ENCODE measurements at places on chromosomes 3 and 15.

- no peak for DNase-seq
These were observed 4.6 kb downstream of the ALAS1 start for GRCh38 chr3:52202384-52203077.

DNA sequence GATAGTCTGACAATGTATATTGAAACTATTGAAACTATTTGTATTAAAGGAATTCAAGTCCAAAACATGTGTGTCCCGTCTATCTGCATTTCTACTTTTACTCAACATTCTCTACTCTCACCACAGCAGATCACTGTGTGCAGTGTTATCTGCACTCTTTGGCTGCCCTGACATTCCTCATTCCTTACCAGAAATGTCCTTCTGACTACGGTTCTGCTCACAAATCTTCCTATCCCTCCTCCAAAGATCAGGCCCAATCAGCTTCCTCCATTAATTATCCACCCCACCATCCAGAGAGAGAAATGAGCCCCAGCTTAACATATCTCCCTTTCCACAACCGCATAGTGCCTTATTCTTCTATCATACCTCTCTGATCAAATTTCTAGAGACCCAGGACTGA is 94.7 kb downstream of the TBL1XR1 start:
- no peak for DNase-seq

GRCh38 chr3:190586631-190587011 is 72.7 kb downstream of the IL1RAP start:
- DNase-seq, result peak; percentile 37

- no peak for DNase-seq
These were observed 10.6 kb downstream of the B4GALT4 start for GRCh38 chr3:119230071-119230470.

DNA sequence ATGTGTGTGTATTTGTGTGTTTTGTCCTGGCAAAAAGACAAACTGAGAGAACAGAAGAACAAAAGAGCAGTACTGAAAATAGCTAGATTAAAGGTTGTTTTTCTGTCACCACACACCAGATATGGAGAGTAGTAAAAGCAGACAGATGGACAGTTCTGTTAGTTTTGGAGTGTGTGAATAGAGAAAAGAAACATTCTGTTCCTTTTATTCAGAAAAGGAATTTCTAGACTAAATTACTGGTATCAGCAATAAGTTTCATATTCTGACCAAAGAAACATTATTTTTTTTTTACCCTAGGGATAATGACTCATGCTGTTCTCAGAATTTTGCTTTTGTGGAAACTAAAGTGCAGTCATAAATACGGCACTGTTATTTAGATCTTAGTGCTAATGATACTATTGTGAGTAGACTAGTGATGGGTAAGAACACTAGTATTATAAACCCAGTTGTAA is 32.9 kb downstream of the PIK3CA start:
- no peak for DNase-seq

DNA sequence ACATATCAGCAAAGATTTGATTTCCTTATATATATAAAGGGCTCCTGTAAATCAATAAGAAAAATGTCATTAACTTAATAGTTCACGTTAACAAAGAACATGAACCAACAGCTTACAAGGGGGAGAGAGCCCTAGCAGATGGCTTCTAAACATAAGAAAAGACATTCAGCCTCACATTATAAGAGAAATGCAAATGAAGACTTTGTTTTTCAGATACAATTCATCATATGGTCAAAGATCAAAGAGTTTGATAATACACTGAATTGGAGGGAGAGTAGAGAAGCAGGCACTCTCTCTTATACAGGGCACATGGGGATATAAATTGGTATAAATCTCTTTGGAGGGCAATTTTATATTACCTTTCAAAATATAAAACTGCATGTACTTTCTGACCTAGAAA is 21.1 kb downstream of the RBP2 start:
- DNase-seq, result no peak

DNA sequence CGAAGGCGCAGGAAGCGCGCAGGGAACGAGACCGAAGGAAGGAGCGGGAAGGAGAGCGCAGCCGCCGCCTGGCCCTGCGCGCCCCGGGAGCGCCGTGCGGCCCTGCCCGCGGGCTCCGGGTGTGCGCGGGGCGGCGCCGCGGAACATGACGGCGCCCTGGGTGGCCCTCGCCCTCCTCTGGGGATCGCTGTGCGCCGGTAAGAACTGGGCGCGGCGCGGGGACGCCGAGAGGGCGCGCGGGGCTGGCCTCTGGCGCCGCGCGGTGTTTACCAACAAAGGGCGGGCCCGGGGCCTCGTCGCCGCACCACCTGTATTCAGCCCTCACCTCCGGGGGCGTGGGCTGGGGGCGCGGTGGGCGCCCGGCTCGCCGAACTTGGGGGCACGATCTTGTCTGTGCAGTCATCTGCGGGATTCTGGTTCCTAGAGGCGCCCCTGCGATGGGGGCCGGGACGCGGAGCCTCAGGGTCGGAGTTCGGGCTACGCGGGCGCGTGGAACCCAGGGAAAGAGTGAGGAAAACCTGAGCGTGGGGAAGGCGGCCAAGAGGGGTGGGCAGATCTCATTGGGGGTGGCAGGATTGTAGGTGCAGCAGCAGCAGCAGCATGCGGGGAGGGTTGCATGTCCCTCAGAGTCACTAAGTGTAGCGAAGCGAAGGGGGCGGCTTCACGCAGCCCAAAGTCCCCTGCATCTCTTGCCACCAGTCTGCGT is 641 bp downstream of the ACVR2B start:
- DNase-seq, result no peak

GRCh38 chr3:172606021-172606420 is 82.8 kb upstream of the TNFSF10 start:
- no peak for DNase-seq

- DNase-seq, result no peak
These were observed 126.3 kb downstream of the IQCH start for GRCh38 chr15:67380921-67381320.

GRCh38 chr3:69085833-69086722 is 1.3 kb downstream of the ARL6IP5 start:
- DNase-seq, result peak; percentile 83

GRCh38 chr3:14392231-14392630 is 10.2 kb upstream of the SLC6A6 start:
- no peak for DNase-seq

DNA sequence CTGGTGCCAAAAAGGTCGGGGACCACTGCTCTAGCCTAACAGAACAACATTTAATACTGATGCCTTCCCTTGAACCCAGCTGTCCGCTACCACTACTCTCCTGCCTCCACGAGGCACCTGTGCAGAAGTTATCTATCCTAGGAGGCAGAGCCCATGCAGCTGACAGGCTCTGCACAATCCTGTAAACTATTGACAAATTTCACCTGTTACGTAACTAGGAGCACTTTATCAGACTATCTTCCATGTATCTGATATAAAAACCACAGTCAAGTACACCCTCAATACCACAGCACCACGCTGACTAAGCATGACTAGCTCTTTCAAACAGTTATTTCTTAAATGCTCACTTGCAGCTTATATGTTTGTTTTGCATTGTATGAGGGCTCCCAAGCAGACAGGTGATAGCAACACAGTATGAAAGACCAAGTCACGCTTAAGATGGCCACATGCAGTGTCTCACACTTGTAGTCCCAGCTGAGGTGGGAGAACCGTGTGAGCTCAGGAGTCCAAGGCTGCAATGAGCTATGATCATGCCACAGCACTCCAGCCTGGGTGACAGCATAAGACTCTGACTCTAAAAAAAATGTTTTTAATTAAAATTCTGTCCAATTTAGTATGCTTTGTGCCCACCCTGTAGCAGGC is 4.5 kb upstream of the IL17RC start:
- no peak for DNase-seq

GRCh38 chr3:72229952-72230351 is 445.0 kb upstream of the PROK2 start:
- no peak for DNase-seq

- DNase-seq, result peak; percentile 47
These were observed 160.5 kb downstream of the FGF12 start for GRCh38 chr3:192566706-192567290.

DNA sequence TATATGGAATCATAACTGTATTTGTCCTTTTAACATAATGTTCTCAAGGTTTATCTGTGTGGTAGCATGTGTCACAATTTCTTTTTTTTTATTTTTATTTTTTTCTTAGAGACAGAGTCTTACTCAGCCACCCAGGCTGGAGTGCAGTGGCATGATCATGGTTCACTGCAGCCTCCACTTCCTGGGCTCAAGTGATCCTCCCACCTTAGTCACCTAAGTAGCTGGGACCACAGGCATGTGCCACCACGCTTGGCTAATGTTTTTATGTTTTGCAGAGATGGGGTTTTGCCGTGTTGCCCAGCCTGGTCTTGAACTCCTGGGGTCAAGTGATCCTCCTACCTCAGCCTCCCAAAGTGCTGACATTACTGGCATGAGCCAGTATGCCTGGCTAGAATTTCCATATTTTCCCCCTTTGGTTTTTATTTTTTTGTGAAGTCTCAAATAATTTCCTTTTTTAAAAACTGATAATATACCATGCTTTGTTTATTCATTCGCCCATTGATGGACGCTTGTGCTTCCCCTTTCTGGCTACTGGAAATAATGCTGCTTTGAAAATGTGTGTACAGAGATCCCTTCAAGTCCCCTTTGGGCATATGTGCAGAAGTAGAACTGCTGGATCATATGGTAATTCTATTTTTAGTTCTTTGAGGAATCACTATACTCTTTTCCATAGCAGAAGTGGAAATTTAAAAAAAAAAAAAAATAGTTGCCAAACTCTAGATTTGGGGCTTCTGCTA is 28.4 kb downstream of the TMEM40 start:
- no peak for DNase-seq

- no peak for DNase-seq
These were observed 271.4 kb upstream of the PPP2R3A start for GRCh38 chr3:135694142-135694541.

- DNase-seq, result no peak
These were observed 5.4 kb downstream of the ANPEP start for GRCh38 chr15:89809093-89809786.

GRCh38 chr3:127783642-127784160 is 38.6 kb downstream of the MGLL start:
- no peak for DNase-seq

GRCh38 chr3:90080988-90081387 is 973.6 kb downstream of the EPHA3 start:
- no peak for DNase-seq

GRCh38 chr3:108085810-108086350 is 5.0 kb downstream of the CD47 start:
- DNase-seq, result no peak

- DNase-seq, result no peak
These were observed 51.0 kb upstream of the IL12A start for GRCh38 chr3:159937561-159938166.

GRCh38 chr3:23751212-23751723 is 54.5 kb upstream of the UBE2E1 start:
- no peak for DNase-seq

- no peak for DNase-seq
These were observed 61.4 kb downstream of the WHAMM start for GRCh38 chr15:82870727-82871320.

DNA sequence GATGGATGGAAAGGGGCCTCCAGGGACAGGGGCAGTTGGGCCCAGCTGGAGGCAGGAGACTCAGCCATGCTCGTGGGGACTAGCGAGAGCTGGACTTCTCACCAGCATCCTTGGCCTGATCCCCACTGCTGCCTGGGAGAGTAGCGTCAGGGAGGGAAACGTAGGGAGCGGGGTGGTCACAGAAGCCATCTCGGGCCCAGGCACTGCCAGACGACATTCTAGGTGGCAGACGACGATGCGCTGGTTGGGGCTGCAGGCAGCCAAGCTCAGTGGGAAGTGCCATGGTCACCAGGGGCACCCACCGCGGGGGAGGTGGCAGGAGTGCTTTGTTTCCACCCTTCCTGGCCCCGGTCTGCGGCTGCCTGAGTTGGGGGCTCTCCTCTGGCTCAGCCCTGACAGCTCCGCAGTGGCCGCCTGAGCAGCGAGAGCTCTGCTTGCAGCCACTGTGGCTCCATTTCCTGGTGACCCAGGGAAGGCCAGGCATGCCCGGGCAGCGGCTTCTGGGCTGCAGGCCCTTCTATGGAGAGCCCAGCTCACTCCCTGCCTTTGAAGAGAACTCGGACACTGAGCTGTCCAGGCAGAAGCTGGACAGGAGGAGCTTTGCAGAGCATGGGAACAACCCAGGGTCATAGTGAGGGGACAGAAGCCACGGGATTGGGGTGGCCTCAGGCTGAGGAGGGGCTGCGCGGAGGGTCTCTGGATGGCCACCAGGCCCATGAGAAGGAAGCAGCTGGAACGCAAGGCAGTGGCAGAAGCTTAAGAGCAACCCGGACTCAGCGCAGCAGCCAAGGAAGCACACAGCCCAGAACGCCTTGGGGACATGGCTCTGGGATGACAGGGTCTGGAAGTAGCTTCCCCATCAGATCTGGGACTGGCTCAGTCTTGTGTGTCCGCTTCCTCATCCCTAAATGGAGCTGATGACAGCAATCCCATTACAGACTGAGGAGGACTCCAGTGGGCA is 30.8 kb downstream of the KLHL25 start:
- DNase-seq, result no peak

DNA sequence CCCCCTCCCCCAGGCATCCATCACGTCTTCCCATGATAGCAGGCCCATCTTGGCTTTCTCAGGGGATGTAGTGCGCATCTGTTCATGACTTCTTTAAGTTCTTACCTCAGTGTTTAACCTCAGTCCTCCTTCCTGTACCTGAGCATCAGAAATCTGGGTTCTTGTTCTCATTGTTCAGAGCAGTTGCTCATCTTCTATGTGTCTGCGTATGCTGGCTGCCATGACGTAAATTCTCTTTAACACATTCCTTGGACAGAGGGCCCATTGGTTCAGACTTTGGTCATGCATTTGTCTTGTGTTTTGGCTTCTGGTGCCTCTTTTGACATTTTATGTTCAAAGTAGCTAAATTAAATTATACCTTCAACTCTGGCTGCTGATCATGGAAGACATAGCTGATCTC is 227.3 kb downstream of the CACNA2D3 start:
- DNase-seq, result no peak

DNA sequence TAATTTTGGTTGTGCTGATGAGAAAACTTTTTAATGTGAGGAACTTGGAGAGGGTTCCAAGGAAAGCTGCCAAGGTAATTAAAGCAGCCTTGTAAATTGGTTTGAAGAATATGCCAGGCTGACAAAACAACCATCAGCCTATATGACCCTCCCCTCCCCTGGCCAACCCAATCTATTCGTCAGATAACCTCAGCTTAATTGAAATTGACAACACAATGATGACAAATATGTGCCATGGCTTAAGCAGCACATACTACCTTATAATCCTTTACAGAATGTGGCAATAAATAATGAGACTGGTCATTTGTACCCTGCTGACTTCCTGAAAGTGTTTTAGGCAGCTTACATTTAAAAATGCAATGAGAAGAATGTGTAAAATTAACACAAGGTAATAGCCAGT is 118.2 kb downstream of the EFHB start:
- no peak for DNase-seq

GRCh38 chr15:33533197-33533596 is 222.4 kb downstream of the RYR3 start:
- DNase-seq, result no peak

DNA sequence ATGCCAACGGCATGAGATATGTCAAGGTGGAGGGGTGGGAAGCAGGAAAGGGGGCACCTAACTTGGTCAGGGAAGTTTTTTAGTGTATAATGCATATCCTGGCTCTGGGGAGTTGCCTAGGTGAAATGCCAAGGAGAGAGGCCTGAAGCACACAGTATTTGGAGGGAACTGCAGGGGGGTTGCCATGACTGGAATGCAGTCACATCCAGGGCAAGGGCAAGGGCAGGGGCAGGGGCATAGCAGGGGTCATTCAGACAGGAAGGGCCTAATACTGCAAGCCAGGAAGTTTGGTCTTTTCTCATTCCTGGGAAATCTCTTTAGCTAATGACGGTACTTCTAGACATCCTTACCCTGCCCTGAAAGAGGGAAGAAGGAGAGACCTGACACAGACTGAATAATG is 60.5 kb downstream of the MYRIP start:
- DNase-seq, result no peak

GRCh38 chr3:14353502-14353901 is 48.9 kb upstream of the SLC6A6 start:
- DNase-seq, result no peak

All from stimulated activated CD4-positive, alpha-beta T cell treated with anti-CD3 and anti-CD28 coated beads, TNF-alpha, amount 100 ng/mL, for 24 hours (primary cell).